ELF-1 (cell line): ENCODE measurements at places on chromosomes 11 and 22.

DNA sequence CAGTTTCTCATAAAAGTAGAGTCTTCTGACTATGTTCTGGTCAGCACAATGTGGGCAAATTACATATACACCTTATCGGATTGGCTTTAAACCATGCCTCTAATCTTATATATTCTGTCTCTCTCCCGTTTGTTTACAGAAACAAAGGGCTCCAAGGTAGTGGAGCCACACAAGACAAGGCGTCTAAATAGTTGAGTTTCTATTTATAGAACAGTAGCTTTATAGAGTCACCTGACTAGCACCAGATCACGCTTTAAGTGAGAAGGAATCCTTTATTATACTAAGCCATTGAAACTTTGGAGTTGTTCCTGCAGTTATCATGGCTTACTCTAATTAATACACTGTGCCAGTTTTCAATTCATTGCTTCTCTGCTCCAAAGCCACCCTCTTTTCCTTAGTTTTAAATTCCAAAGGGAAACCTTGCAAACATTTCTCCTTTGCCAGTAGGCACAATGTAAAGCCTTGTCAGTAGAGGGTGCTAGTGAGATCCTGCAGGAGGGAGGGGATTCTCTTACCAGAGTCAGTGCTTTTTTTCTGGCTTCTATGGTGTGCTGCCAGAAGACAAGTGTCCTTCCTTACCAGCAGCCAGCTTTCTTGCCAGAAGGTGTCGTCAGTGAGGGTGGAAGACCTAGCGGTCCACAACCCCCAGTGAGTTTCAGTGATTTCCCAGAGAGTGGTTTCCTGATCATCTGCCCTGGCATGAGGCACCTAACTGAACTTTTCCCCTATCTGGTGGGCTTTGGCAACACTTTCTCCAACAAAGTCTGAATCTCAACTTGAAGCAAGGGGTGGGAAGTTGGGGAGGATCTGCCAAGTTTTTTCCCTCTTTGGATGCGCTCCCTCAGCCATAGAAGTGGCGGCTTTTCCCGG lies 71.7 kb downstream of the RAB38 start:
- DNase-seq = peak; percentile 92

DNA sequence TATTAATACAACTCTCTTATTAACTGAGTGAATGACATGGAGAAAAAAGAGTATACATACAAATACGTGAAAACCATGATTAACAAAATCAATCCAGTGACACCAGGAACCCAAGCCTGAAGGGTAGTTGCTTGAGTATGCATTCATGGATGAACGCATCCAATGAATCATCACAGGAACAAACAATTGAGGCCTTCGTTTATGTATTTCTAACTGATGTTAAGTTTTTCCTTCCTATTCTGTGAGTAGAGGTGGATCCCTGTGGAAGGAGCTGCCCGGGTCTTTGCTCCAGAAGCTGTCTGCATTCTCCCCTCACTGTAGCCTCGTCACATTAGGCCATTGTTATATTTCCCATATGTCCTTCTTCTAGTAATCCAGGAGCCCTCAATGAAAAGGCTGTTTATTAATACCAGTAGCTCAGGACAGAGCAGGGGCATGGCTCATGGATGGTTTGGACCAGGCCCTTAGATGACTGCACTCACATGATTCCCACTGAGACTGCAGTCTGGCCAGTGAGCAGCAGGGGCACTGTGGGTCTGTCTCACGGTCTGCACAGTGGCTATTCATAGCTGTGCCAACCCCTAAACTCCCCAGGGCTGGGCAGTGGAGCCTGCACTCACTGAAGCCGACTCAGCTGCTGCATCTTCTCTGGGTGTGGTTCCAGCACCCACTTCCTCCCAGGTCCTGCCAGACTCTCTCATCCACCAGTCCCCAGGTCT lies 128.1 kb upstream of the TOP3B start:
- peak; percentile 56 for DNase-seq

DNA sequence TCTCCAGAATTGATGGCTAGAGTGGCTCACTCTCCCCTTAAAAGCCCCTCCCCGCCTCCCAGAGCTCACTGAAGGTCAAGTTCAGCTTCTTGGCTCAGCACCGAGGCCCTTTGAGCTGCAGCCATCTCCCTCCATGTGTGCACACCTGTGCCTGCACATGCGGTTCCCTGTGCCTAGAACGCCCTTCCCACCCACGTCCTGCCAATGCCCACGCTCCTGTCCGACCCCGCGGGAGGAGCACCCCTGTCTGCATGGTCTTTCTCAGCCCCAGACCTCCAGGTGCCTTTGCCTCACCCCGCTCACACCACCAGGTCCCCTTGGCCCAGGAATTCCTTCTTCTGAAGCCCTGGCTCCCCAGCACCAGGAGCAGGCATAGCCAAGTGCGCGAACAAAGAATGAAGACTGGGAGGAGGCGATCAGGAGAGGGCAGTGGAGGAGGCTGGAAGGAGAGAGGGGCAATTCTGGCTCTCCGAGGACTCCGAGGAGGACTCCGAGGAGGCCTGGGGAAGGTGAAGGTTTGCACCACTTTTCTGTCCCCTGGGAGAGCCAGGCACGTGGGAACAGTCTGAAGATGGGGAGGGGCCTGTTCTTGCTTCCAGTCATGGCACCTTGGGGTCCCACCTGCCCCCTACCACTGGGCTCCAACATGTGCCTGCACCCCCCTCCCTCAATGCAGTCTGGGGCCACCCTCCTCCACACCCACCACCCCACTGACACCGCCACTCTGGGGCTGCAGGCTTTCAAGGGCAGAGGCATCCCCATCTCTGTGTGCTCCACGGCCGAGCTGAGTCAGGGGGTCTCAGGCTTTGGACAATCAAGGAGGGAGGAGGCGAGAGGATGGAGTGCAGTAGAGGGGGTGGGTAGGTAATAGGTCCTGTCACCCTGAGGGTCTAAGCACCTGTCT lies 17.7 kb downstream of the IGF2 start:
- peak; percentile 8 for DNase-seq

GRCh38 chr11:93740730-93741093 lies 583 bp downstream of the TAF1D start:
- peak; percentile 62 for DNase-seq

DNA sequence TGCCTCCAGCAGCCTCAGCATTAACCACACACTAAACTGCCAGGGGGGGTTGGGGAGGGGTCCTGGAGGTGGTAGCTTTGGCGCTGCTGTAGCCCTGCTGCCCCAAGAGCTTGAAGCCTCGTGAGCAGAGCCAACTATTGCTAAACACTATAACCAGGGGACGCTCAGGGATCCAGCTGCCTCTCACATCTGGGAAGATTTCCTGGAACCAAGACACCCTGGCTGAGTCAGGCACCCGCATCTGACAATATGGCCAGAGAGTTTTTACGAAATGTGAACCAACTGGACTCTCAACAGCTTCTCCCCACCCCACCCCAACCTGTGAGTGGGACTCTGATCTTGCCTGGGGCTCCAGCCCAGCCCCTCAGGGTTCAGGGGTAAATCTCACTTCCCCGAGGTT lies 14.3 kb downstream of the C1QTNF6 start:
- no peak for DNase-seq

DNA sequence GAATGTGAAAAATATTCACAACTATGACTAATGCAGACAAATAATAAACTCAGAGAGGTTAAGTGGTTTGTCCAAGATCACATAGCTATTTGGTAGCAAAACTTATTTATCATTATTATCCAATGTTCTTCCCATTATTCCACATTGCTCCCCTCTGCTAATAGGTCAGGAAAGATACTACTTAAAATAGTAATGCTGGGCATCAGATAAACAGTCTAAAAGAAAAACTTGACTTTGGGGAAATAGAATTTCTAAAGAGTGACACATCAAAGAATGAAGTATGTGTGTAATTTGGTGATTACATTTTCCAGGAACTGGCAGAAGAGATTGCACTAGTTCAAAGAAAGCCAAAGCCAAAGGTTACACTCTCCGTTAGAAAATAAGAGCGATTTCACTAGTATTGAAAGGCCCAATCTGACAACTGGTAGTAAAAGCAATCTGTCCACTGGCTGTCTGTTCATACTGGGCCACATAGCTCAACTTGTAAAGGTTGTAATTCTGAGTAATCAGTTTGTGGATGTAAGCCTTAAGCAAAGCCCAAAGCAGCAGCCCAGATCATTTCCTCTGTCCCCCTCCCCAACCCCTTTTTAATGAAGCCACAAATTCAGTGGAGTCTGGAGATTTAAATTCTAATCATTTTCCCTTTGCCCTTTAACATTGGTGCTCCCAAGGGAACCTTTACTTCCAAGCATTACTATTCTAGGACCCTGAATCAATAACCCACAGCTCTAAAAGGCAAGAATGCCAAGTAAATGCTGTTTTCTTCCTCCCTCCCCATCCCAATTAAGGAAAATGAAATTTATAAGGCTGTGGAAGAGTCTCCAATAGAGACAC lies 283.5 kb downstream of the TTC28 start:
- no peak for DNase-seq

DNA sequence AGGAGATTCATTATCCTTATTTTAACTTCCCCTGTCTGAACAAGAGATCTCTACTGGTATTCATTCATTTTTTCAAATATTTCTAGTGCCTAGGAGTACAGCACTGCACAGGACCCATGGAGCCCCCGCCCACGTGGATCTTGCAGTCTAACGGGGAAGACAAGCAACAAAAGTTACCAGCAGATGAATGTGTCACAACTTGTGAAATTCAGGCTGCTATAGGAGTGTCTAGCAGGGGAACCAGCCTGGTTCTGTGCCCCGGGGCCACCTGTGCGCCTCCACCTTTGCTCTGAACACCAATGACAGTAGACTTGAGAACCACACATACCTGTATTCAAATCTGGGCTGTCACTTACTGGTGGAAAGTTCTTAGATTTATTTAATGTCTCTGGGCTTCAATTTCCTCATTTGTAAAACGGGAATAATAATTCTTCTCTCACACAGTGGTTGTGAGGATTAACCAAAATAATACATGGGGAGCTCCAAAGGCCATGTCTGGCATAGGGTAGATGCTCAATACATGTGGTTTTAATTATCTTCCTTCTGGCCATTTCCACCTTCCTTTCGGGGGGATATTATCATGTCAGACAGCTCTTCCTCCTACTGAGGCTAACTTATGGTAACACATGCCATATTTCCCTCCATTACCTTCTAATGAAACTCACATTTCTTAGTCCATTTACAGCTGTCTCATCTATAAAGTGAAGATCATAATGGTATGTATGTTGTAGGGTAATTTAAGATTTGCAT lies 17.8 kb downstream of the POU2AF1 start:
- no peak for DNase-seq
